ENCODE measurements at places on chromosomes 12 and 14. TPM values are rescaled to one million over a fixed set of nuclear protein-coding genes. Genes with fewer than 3 reads are reported as not detected.

DNA sequence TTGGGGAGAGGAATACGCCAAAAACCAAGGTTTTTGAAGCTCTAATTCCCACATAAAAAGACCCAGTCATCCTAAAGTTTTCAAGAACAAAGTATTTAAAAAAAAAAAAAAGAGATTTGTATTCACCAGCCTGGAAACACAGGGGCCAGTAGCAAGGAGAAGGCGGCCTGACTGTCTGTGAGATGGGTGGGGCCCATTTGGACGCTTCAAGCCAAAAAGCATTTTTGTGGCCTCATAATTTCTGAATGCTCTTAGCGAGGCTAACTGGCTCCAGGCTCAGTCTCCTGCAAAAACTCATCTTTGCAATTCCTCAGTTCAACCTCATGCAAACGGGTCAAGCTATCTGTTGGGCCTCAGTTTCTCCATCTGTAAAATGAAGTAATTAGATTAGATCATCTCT is 514.1 kb downstream of the MED13L start:
- no peak for DNase-seq

DNA sequence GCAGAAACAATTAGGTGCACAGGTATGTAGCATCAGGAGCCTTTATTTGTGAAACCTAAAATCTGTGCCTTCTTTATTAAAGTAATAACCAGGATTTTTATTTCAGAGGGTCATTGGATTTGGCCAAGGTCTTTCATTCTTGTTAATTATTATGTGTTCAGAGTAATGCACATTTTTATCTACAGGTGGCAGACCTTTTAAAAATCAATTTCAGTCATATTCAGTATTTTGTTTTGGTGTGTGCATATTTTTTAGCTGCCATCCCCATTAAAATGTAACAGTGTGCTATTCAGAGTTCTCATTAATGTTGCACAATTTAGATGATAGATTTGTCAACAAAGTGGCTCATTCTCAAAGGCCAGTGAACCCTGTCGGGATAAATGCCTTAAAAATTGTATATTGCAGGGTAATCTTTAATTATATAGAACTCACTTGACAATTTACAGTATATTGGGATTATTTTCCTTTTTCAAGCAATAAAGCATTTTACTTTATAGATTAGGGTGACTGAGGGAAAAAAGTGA is 319.3 kb upstream of the SOX5 start:
- DNase-seq, result no peak

- DNase-seq, result no peak
Measured at GRCh38 chr14:92252323-92252722, 70.6 kb upstream of the SLC24A4 start.

- no peak for DNase-seq
Measured at GRCh38 chr12:12883369-12884001, 7.9 kb upstream of the GPRC5A start.

- no peak for DNase-seq
Measured at GRCh38 chr12:121495746-121496145, 85.1 kb downstream of the KDM2B start.

GRCh38 chr12:5456906-5457305 is 25.0 kb downstream of the NTF3 start:
- DNase-seq, result peak; percentile 15

DNA sequence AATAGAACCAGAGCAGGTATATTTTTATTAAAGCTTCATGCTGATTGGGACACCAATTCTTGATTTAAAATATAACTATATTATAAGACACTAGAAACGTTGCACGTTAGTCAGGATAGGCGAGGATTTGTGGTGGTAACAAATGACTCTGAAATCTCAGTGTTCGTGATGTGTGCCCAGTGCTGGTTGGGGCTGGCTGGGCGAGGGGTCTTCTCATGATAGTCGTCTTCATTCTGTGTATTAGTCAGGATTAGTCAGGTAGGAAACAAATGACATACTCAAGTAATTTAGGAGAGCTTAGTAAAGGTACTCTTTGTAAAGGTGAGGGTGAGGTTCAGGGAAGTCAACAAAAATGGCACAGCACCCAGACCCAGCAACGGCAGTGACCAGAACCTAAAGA is 73.9 kb upstream of the HIF1A start:
- DNase-seq, result no peak

Gene B3GNT4
- total RNA-seq, result 0.23 TPM

DNA sequence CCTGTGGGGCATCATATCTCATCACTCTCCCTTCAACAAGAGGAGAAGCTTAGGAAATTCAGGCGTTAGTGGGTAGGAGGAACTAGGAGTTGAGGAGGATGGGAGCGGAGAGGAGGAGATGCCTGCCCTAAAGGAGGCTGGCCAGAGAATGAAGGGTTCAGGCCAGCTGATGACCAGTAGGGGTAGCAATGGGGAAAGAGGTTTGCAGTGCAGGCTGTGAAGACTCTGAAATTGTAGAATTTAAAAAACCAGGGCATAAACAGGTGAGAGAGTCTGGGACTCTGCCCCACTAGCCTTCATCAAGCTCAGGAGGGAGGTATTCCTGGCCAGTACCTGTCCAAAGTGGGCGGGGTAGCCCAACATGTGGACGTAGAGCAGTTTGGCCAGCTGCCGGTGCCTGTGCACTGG is 809 bp downstream of the AP1G2 start:
- DNase-seq, result peak; percentile 43

DNA sequence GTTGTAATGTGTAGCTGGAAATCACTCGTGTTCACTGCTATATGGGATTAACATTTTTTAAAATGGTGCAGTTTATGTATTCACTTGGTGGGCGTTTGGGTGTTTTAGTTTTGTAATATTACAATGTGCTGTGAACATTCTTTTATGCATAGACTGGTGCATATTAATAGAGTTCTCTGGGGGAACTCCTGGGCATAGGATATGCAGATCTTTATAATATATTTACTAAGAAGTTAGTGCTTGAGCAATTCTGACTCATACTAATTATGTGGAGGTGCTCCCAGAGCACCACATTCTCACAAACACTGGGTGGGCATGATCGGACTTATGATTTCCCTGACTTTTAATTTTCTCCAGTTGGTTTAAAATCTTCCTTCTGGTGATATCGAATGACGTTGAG is 342.3 kb downstream of the PDZRN4 start:
- no peak for DNase-seq

GRCh38 chr12:113751513-113751912 is 214.6 kb downstream of the RBM19 start:
- DNase-seq, result no peak

DNA sequence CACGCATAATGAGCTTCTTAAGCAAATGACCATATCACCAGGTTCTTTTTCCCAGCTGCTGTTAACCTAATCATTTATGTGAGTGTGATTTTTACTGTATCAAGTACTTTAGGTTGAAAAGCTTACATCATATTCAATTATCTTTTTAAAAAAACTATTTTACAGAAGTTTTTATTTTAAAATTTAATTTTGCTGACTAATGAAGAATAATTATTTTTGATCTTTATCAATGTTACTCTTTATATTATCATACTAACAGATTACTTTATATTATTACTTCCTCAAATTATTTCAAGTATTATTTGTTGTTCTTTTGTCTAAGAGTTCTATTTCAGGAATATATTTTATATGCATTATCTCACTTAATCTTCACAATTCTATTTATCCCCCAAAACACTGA is 236.3 kb downstream of the CPNE8 start:
- DNase-seq, result no peak

GRCh38 chr14:97624985-97625384 is 827.8 kb downstream of the VRK1 start:
- DNase-seq, result no peak

DNA sequence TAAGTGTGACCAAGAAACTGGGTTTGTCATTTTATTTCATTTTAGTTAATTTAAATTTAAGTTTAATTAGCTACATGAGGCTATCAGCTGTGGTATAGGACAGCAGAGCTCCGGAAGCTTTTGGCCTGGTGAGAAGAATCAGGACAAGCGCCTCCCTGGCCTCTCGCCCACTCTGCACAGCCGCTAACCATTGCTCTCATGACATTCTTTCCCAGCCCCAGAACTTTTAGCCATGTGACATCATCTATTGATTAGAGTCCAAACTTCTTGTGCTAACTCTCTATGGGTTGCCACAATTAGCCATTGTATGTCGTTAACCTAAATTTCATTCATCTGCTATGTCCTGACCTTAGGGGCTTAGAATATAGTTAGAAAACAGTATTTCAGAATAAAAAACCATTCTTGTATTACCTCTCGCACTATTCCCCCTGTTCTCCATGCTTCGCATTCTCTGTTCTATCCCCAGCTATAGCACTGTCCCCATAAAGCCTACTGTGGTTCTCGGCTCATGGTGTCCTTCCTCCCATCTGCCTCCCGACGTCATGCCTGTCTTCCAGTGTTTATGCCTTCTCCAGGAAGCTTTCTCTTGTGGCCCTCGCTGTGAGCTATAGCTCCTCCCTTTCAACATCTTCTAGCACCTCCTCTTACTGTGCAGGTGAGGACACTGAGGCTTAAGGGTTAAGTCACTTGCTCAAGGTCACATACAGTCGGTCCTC is 23.5 kb downstream of the SSH1 start:
- DNase-seq, result peak; percentile 52

- no peak for DNase-seq
Measured at GRCh38 chr14:85479771-85480170, 50.2 kb upstream of the FLRT2 start.

- DNase-seq, result no peak
Measured at GRCh38 chr14:84991021-84991420, 538.9 kb upstream of the FLRT2 start.

DNA sequence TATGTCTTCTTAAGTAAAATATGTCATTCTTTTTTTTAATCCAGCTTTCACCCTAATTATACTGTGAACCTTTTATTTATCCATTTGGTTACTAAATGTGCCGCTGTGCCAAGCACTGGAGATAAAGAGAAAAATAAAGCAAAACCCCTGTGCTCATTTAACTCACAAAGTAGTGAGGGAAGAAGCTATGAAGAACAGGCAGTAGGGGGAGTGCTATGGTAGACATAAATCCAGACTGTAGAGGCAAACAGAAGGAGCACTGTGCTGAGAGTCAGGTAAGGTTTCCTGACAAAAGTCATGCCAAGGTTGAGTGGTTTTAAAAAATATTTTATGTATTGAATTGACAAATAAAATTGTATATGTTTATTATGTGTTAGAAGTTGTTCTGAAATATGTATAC is 188.5 kb upstream of the SYT10 start:
- DNase-seq, result no peak

DNA sequence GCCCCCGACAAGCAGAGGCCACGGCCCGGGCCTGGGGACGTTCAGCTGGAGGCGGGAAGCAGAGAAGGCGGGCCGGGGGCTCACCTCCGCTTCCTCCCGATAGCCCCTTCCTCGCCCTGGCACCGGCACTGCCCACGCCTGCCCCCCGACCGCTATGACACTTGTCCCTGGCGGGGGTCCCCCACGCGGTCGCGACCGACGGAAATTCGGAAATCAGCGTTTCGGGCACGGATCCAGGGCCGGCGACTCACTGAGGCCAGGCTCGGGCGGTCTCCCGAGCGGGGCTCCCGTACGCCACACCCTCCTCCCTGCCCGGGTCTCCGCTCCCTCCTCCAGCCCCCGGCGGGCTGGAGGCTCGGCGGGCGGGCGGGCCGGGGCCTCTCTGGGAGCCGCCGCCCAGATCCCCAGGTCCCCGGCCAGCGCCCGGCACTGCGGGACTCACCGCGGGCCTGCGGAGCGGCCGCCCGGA is 581 bp downstream of the PITPNM2 start:
- DNase-seq, result no peak

Gene GRIP1
- 18.9 TPM for total RNA-seq

- no peak for DNase-seq
Measured at GRCh38 chr12:91618281-91618680, 435.7 kb upstream of the DCN start.

- no peak for DNase-seq
Measured at GRCh38 chr12:10178821-10179220, at the start of gene TMEM52B. TSS of gene TMEM52B (plus strand) at chr12:10179032. CDS start at chr12:10179575, 543 bp downstream.

Gene FOXG1
- not detected for total RNA-seq

GRCh38 chr14:52678591-52678990 is 16.8 kb downstream of the ERO1A start:
- DNase-seq, result no peak

DNA sequence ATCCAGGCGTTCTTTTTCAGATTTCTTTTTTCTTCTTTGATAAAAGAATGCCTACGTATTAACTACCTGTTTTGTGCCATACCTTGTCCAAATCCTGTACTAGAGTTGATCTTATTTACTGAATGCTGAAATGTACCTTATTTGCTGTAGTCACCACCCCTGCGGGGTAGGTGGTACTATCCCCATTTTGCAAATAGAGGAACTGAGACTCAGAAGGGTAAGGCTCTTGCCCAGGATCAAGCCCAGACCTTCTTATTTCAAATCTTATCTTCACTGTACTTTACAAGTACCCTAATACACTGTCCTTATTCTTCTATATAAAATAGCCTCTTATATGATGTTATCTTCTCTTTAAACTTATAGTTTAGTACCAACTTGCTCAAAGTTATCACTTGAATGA is 206.5 kb downstream of the SLC41A2 start:
- no peak for DNase-seq

DNA sequence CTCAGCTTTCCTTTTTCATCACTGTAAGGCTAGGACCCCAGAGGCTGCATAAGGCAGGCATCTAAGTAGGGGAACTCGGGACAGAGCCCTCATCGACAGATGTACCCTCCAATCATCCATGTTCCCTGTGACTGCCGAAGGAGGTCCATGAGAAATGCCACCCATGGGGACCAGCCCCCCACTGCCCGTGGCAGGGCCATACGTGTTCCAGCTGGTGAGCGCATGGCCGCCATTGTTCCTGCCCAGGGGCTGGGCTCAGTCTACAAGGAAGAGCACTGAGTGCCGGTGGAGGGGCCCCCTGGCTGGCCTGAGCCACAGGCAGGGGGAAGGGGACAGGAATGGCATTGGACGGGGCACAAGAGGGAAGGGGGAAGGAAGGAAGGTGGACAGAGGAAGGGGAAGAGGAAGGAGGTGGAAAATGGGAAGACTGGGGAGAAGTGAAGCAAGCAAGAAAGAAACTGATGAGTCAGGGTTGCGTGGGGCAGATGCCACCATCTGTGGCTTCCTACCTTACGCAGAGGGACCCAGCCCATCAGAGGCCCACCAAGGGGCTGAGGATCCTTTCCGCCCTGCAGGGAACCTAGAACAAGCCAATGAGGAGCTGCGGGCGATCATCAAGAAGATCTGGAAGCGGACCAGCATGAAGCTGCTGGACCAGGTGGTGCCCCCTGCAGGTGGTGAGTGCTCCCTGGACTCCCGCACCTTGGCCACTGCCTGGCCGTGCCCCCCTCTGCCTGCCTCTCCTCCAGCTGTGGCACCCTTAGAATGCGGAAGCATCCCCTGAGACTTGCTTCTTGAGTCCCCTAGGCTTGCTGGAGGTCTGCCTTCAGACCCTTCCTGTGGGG is 120.6 kb upstream of the FKBP4 start:
- DNase-seq, result no peak

GRCh38 chr14:99755629-99756603 is 37.3 kb upstream of the EML1 start:
- peak; percentile 74 for DNase-seq

Gene SYT1
- 6.5 TPM for total RNA-seq

DNA sequence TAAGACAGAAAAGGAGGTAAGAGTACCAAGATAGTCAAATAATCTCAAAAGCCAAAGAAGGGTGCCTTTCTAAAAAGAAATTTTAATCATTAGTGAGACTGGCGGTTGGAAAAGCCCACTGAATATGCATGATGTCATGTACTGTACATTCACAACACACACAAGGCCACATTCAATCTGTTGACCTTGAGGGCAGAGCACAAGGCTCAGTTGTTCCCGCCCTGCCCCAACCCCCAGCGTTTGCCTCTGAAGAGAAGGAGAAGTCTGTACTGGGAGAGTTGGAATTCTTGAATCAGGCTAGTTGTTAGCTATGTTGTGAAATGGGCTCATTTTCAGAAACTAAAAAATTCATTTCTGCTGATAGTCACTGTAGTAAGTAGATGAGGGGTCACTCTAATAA is 50.2 kb upstream of the NID2 start:
- no peak for DNase-seq

Gene ARID2
- total RNA-seq, result 34.1 TPM

Gene PTPRO
- 1.9 TPM for total RNA-seq

All from mucosa of gallbladder (tissue), 1 donor.